HS-27A (cell line): ENCODE measurements at places on chromosomes 2 and 18.

- DNase-seq: no peak
Measured at GRCh38 chr2:59680863-59681262, 872.6 kb downstream of the BCL11A start.

DNA sequence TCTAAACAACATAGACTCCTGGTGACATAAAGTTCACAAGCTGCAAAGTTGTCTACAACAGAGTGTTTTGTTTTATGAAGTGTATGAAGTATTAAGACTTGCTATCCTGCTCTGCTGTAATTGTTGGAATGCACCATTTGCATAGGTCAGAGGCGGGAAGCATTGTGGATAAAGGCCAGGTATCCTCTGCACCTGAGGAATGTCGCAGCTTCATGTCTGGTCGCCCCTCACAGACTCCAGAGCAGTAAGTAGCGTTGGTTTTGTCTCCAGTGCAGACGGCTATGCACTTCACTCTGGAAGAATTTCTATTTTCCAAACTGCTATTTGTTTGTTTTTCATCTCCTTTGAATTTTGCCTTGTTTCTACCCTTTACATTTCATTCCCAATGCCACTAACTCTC, 63.1 kb downstream of the UNC80 start:
- DNase-seq: no peak

GRCh38 chr2:212424082-212424481, 114.5 kb downstream of the ERBB4 start:
- no peak for DNase-seq

GRCh38 chr18:9629709-9630108, 15.3 kb upstream of the PPP4R1 start:
- DNase-seq: no peak

- DNase-seq: no peak
Measured at GRCh38 chr2:241010531-241011295, 12.3 kb downstream of the SNED1 start.

- DNase-seq: no peak
Measured at GRCh38 chr2:173357346-173357745, 2.7 kb downstream of the CDCA7 start.
